ENCODE measurements at places on chromosomes 11 and 22. TPM values are rescaled to one million over a fixed set of nuclear protein-coding genes. Genes with fewer than 3 reads are reported as not detected.

GRCh38 chr11:124762624-124763155, 600 bp upstream of the ESAM start:
- DNase-seq, result no peak

- no peak for DNase-seq
Measured at GRCh38 chr11:124285610-124286344, 28.0 kb downstream of the OR8D1 start.

Gene ZNF280B
- 2.2 TPM for total RNA-seq

DNA sequence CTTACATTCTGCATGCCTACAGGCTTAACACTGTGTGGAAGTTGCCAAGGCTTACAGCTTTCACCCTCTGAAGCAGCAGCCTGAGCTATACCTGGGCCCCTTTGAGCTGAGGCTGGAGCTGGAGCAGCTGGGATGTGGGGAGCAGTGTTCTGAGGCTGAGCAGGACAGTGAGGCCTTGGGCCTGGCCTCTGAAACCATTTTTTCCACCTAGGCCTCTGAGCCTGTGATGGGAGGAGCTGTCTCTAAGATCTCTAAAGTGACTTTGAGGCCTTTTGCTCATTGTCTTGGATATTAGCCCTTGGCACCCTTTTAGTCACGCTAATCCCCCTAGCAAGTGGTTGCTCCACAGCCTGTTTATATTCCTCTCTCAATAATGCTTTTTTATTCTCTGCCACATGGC, 59.9 kb upstream of the ZBED5 start:
- no peak for DNase-seq

GRCh38 chr11:1109918-1110705, 35.4 kb downstream of the MUC2 start:
- DNase-seq, result no peak

- peak; percentile 36 for DNase-seq
Measured at GRCh38 chr11:15688351-15688792, 573.6 kb downstream of the INSC start.

- peak; percentile 44 for DNase-seq
Measured at GRCh38 chr11:119320776-119321524, 4.0 kb upstream of the MCAM start.

Gene CTSW
- 0.55 TPM for total RNA-seq

Gene UBQLNL
- total RNA-seq, result 1.4 TPM

- no peak for DNase-seq
Measured at GRCh38 chr11:69142895-69143294, 12.8 kb upstream of the SMIM38 start.

- no peak for DNase-seq
Measured at GRCh38 chr11:106105986-106106385, 28.5 kb downstream of the AASDHPPT start.

DNA sequence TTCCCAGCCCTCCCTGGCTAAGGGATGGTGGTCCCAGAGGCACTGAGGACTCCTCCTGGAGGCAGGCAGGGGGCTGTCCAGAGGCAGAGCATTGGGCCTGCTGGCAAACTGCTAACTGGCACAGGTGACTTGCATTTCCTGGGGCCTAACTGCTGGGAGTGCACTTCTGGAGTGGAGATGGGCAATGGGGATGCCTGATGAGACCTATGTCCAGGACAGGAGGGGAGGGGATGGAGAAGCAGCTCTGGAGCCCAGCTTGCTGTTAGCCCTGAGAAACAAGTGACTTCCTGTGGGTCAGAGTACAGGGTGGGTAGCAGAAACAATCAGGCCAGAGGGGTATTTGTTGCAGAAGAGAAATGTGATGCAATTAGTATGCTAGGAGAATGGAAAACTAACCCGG, 253.2 kb downstream of the ST3GAL4 start:
- no peak for DNase-seq

- DNase-seq, result no peak
Measured at GRCh38 chr11:64118876-64119665, 46.8 kb downstream of the MACROD1 start.

DNA sequence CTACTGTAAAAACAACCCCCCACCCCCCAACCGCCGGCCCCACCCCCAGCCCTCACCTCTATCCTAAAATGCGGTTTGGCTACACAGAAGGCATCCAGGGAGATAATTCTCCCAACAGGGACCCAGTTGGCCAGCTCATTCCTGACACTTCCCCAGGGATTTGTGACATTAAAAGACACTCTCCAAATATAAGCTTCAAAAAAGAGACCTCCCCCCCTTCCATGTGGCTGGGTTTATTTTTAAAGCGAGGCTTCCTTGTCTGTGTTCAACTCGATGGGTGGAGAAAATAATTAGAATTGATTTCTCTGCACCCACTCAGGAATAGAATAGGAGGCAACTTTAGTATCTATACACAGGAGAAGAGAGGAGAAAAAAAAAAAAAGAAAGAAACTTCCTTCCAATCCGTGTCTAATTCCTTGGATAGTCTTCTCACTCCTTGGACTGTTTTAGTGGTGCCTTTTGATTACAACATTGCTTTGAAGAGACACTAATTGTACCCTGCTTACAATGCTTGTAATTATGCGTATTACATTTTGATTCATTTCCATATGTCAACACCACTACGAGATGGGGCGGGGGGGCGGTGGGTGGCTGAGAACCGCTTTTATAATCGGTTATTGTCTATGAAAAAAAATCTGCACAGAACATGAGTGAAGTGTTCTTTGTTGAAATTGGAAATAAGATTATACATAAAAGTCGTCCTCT, 500.4 kb downstream of the MIAT start:
- no peak for DNase-seq

DNA sequence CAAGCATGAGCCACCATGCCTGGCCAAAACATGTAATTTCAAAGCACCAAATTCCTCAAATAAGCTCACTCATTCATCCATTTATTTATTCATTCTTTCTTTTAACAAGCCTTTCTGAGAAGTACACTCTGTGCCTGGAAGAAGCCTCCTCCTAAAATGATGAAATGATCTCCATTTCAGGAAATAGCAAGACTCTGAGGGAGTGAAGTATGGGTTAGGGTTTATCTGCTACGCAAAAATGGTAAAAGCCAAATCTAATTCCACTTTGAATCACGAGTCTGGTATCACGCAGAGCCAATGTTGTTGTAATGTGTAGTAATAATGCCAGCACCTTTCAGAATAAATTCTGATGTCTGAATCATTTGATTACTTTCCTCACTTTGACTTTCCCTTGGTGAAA, 1041.8 kb downstream of the LRRC4C start:
- no peak for DNase-seq

Gene YPEL1
- total RNA-seq, result 1.1 TPM

Gene STARD10
- 405 TPM for total RNA-seq

Gene FADD
- total RNA-seq, result 31.5 TPM

GRCh38 chr22:20964799-20965103, 2.3 kb upstream of the AIFM3 start:
- DNase-seq, result no peak

DNA sequence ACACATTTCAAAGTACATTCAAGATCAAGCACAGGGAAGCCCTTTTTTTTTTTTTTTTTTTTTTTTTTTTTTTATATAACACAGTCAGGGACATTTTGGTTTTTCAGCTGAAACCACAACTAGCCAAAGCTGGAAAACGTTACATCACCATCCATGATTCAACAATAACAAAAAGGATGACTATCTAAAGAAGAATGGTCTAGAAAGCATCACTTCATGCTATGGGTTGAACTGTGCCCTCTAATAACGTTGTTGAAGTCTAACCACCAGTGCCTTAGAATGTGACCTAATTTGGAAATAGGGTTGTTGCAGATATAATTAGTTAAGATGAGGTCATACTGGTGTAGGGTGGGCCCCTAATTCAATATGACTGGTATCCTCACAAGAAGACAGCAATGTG, 46.6 kb downstream of the MTMR2 start:
- DNase-seq, result no peak

DNA sequence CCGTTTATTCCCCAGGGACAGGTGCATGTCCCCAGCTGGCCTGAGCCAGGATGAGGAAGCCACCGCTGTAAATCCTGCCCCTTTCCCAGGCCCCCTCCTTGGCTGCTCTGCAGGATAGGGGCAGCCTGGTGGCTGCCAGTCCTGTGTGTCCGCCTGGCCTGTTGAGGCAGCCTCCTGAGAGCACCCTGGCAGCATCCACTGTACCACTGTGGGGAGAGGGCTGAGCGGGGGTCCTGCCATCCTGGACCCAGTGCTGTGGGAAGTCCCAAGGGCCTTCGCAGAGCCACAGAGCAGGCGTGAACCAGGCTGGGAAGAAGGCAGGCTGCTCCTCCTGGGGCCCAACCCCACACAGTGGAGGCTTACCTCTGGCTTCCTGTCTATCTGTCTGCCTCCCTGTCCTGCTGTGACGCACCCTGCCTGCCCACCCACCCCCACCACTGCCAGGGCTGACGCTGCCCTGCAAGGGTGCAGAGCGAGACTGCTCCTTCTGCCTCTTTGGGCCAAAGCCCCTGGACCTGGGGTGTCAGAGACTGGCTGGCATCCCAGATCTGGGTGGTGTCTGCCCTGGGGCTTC, 8.4 kb downstream of the KCTD17 start:
- no peak for DNase-seq

DNA sequence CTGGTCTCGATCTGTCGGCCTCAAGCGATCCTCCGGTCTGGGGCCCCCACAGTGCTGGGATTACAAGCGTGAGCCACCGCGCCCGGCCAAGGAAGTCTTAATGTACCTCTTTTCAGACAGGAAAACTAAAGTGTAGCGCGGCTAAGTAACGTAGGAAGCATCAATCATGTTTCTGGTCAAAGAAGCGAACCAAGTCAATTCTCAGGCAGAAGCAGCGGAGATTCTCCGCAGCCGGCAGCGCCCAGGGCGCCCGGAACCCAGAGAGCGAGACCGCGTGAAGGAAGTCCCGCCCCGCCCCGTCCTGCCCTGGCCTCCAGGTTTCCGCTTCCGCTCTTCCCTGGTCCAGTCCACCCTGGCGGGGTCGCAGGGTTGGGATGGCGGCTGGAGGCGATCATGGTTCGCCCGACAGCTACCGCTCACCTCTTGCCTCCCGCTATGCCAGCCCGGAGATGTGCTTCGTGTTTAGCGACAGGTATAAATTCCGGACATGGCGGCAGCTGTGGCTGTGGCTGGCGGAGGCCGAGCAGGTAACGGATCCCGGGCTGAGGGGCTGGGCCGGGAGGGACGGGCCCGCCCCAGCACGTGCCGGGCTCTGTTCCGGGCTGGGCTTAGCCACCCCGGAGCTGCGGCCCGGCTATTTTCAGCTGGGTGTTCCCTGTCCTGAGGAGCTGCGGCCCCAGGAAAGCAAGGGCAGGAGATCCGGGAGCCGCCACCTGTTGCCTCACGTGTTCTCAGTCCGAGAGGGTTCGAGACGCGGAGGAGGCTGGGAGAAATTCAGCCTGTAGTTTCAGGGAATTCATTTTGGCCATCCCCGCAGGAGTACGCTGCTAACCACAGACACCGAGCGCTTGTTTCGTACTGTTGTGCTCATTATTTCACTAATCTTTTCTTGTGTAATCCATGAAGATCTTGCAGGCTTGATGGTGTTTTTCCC, at the start of gene ADSL:
TSS of gene ADSL (plus strand) at position 316 of the 934 bp plus-strand sequence. CDS start at position 375, 59 bp downstream.
- peak; percentile 91 for DNase-seq

Gene SLC5A4
- 0.48 TPM for total RNA-seq

Gene ASCL2
- total RNA-seq, result 2.2 TPM

DNA sequence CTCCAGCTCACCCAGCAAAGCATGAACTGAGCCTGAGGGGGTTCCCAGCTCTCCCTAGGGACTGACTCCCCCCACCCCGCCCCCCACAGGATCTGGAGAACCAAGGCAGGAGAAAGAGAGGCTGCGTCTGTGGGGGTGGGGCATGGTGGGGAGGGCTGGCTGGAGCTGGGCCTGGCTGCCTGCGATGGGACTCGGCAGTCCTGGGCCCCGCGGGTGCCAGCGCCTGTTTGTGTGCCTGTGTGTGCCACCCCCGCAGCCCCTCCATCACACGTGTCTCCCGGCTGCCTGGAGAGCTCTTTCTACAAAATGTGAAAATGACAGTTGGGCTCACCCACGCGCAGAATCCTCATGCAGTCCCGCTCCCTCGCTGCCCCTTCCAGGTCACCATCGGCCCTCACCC, 46.8 kb downstream of the CACNA1I start:
- no peak for DNase-seq

Gene MS4A12
- total RNA-seq, result not detected

Gene SCGB1D2
- not detected for total RNA-seq

Gene GGTLC3
- total RNA-seq, result not detected

- DNase-seq, result no peak
Measured at GRCh38 chr11:3136546-3137455, 28.3 kb downstream of the OSBPL5 start.

- DNase-seq, result no peak
Measured at GRCh38 chr11:112455791-112456190, 195.1 kb upstream of the PLET1 start.

GRCh38 chr11:68655406-68655805, 28.9 kb upstream of the GAL start:
- DNase-seq, result no peak

GRCh38 chr11:8747173-8747572, 64.6 kb downstream of the RPL27A start:
- no peak for DNase-seq

DNA sequence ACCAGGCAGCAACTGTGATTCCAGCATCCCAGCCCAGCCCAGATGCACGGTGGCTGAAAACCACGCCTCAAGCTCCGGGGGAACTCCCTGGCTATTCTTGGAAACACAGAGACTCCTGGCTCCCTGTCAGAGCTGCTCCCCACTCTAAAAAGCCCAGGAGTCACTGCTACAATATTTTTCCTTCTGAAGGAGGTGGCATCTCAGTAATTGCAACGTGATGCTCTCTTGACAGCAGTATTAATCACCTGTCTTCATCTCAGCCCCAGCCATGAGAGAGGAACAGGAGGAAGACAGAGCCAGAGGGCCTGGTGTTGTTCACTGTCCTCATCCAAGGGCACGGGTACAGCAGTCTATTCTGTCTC, 26.9 kb downstream of the DRD2 start:
- no peak for DNase-seq

Gene LMO2
- total RNA-seq, result 40.8 TPM

DNA sequence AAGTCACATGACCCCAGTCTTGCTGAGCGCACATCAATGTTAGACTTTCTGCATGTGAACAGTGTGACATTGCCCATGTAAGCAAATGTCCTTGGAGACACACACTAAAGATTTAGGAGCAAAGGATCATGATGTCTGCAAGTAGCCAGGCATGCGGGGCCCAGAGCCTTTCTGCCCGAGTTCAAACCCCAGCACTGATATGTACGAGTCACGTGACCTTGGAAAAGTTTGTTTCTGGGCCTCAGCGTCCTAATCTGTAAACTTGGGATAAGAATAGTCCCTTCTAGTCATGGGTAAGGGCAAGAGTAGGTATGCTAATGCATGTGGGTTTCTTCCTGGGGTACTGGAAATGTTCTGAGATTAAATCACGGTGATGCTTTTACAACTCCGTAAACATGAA, 16.8 kb upstream of the PGA3 start:
- DNase-seq, result no peak

Measured in adrenal gland (tissue), 19 donors.